ENCODE measurements at places on chromosomes 12 and 14.

DNA sequence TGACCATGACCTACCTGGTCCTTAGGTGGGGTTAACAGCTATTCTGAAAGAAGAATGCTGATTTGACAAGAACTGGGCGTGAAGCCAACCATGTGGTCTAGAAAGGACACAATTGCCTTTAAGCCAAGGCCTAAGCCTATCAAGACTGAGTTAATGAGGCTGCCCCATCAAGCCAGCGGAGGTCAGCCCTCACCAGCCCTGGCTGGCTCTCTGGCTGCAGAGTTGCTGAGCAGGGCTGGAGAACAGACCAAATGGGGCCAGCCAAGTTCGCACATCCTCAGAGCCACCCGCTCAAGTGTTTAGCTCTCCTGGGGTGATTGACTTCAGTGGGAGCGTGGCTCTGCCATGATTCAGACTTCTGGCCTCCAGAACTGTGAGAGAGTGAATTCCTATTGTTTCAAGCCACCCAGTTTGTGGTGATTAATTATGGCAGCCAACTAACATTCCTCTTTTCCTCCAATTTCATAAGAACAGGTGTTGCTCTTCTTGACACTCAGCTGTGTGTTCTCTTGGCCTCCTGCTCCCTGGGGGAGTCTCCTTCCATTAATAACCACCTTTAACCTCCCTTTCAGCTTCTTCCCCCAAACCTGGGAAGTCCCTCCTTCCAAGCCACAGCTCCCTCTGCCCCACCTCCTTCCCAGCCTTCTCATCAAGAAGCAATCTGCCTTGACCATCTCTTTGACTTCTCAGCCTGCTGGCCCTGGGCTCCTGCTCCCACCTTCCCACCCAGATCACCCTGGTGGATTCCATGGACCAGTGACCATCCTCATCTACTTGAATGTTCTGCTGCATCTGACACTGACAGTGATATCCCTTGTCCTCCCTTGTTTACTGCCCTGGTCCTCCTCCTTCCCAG, 5.3 kb upstream of the SERPINA5 start:
- DNase-seq: no peak

DNA sequence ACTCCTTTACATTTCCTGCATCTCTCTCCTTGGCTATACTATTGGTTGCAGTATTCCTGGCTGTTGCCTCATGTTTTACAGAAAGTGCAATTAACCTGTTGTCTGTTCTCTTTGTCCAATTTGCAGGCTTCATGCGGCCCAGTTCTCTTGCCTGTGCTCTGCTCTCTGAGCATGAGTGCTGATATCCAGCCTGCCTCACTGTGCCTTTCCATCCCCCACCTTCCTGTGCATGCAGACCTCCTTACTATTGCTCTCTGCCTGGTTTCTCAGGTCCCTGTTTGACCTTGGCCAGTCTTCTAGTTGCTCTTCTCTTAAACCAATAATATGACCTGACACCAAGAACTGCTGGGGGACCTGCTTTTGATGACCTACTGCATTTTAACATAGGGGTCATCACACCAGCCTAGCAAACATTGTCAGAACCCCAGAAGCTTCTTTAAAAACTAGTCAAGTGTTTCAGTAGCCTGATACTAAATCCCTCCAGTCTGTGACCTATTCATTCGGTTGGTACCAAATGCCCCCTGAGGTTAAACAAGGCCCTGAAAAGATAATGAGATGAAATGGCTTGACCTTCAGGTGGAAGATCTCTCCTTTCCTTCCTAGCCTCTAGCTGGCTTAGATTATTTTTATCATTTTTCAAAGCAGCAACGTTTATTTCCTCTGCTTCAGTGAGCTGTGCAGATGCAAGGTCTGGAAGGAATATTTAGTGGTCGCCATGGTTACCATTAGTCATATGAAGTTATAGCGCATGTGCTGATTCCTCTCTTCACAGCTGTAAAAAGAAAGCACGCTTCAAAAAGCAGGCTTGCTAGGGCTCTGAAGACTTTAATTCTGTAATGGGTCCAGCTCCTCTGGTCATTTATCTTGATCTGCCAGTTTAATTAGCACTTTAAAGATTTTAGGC, 216.5 kb downstream of the PHLDA1 start:
- DNase-seq: no peak

- DNase-seq: peak; percentile 69
These were observed 7.6 kb downstream of the TEDC1 start for GRCh38 chr14:105498430-105499255.

DNA sequence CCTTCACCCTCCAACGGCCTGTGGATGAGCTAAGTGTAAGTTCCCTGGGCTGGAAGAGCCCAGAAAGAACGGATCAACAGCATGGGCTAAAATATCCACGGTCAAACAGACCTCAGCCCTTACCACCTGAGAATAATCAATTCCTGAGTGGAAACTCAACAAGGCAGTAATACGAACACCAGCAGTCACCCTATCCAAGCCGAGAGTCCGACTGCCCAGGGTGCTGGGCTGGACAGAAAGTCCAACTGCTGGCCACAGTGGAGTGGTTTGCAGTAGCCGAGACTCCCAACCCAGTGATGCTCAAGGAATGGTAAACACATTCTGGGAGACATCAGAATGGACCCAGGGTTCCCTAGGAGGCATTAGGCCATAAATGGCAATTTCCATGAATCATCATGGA, 36.8 kb downstream of the ANO2 start:
- no peak for DNase-seq

DNA sequence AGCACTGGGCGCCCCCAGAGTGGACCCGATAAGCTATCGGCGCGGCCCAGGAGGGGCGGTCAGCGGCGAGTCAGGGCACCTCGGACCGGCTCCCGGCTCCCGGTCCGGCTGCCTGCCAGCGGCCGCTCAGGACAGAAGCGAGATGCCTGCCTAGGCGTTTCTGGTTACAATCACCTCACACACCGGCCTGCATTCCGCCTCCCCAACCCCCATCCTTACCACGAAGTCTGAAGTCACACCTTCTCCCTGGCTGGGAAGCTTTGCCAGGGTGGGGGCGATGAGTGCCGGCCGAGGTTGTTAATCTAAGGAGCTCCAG, 42.6 kb upstream of the TBX5 start:
- no peak for DNase-seq
